NCI-H2029 (cell line): ENCODE measurements at places on chromosomes 2 and 18.

- DNase-seq: no peak
Observed at GRCh38 chr18:24013051-24013450, 1.5 kb upstream of the TTC39C start.

DNA sequence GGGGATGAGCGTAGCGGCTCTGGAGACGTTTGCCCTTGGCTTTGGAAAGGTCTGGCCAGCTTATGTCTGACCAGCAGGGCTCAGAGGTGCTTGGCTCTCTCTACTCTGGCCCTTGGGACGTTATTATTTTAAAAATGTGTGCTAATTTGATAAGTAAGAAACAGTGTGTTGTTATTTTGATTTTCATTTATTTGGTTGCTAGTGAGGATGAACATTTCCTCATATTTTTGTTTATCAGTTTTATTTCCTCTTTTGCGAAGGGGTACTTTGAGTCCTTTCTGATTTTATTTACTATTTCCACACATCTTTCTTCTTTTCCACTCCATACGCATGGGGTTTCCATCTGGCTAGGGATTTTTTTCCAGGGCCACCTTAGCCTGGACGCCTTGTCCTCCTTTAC, 11.4 kb downstream of the CXCR4 start:
- DNase-seq: no peak

- no peak for DNase-seq
Observed at GRCh38 chr2:241864168-241864849, 5.2 kb upstream of the RTP5 start.

- no peak for DNase-seq
Observed at GRCh38 chr2:157296490-157296889, 29.1 kb downstream of the ERMN start.

- no peak for DNase-seq
Observed at GRCh38 chr2:169362894-169363559, 693 bp upstream of the LRP2 start.

GRCh38 chr2:24691806-24692205, 101.4 kb downstream of the PTRHD1 start:
- DNase-seq: no peak

DNA sequence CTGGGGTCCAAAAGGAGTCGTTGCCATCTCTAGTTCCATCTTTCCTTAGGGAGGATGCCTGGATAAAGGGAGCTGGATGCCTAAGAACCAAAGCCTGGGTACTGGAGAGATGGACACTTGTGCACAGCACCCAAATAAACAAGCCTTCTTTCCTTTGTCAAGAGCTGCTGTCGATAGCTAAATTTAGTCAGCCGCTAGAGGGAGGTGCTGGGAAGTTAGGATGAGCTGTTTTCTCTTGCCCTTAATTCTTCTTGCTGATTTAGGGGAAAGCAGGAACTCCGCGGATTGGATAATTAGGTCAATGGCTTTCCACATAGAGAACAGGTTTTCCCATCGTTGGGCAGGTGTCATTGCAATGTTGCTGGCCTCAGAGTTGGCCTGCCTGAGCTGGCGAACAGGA, 30.9 kb upstream of the SERPINB12 start:
- DNase-seq: no peak

- DNase-seq: no peak
Observed at GRCh38 chr2:220465700-220466099, 838.3 kb downstream of the SLC4A3 start.

DNA sequence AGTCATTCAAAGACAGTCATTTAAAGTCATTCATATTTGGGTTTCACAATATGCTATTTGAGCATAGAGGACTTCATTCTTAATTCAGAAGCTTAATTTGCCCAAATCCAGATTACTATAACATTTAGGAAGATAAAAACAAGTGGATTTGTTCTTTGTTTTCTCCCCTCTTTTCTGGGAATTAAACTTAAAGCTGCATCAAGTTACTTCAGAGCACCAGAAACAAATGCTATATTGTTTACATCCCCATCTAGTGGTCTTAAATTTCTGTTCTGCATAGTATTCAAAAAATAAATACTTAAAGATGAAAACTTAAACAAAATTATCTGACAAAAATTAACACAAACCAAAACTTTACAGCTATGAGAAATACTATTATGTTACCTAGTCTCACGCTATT, 34.7 kb upstream of the MARCHF7 start:
- no peak for DNase-seq

DNA sequence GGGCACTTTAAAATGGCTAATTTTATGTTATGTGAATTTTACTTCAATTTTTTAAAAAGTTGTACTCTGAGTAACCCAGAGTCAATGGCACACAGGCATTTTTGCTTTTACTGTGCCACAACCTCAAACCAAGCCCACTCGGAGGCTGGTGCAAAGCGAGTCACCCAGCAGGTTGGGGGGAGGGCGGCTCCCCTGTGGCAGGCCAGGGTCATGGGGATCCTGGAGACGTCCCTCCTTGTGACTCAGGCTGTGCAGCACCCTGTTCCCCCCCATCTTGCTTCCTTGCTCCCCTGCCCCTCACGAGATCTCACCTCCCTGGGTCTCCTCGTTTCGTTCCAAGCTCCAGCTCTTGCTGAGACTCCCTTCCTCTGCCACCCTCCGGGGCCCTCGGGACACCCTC, 58.6 kb downstream of the POMC start:
- no peak for DNase-seq

- DNase-seq: no peak
Observed at GRCh38 chr2:111231532-111232252, 111.0 kb downstream of the BCL2L11 start.

DNA sequence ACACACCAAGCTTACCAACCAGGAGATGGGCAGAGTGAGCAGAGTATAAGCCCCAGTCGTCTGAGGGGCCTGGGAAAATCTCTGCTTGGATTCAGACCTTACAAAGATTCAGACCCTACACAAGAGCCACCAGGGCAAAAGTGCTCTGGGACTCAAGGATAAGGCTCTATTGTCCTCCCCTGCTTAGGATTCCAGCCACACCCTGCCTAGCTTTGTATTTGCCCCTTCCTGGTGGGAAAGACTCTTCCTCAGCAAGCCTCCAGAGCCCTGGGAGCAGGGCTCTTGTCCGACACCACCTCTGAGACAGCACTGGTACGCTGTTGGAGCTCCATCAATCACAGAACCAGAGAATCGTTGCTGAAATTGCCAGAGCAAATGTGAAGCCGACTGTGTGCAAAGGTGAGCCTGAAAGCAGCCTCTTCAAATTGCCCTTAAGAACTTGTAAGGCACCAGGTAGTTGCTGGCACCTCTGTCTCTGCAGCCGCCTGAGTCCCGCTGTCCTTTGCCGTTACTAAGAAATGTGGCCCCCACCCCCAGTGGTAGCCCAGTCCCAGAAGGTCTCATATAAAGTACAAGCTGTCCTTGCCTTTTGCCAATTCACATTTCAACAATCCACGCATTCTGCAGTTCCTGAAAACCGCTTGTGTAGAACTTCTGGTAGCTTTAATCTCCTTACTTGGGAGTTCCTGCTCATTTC, 148.7 kb downstream of the CTIF start:
- DNase-seq: no peak

DNA sequence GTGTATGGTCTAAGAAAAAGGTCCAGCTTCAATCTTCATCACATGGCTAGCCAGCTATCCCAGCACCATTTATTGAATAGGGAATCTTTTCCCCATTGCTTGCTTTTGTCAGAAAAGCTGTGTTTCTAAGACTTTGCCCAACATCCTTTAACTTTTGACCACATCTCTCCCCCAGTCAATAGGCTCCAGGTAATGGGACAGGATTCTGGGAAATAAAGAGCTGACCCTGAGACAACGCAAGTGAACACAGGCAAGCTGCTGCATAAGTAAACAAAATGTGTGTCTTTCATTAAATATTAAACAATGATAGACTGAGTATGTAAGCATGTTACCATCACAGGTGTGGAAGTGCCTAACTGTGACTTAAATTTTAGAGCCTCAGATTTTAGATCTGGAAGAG, 23.0 kb downstream of the FAM110C start:
- DNase-seq: no peak

DNA sequence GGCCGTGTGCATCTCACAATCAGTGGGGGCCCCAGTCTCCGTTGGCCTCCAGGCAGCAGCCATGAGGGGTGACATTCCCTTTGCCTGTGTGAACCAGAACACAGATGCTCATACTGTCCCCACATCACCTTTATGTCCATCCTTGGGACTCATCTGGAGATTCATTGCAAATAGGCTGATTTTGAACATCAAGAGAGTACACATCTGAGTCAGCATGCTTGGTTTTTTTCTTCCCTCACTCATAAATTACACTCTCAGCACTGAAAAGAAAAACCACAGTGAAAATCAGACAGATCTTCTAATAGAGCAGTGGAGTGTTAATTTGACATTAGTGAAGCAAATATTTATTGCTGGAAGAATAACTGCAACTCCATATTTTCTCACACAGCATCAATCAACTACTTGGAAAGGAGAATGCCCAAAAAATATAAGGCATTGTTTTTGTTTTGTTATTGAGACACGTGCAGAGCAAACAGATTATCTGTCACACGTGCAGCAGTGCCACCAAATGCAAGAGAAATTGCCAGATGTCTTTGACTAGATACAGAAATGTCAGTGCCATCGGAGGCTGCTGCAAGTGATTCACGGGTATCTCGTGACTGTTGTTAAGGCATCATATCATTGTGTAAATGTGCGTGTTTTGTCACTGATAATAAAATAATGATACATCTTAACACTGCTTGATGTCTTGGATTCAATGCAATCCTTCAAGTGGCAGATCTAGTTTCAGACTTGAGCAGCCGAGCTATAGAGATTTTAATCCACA, 10.9 kb downstream of the APCDD1 start:
- no peak for DNase-seq

DNA sequence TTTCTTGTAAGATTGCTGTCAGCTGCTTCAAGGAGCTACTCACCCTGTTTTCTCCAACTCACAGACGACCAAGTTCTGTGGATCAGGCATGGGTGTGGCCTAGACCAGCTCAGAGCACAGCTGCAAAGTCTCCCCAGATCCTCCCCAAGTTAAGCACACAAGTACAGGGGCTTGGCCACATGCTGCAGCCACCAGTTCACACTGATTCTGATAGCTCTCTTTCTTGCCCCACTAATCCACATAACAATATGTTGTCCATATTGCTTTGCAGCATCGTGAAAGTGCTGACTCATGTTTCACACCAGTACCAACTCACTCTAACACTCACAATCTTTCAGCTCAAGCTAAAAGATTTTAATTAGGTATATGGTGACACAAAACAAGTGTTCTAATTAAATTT, 437.0 kb downstream of the PARD3B start:
- no peak for DNase-seq

GRCh38 chr2:119983108-119983507, 29.8 kb upstream of the EPB41L5 start:
- DNase-seq: no peak

DNA sequence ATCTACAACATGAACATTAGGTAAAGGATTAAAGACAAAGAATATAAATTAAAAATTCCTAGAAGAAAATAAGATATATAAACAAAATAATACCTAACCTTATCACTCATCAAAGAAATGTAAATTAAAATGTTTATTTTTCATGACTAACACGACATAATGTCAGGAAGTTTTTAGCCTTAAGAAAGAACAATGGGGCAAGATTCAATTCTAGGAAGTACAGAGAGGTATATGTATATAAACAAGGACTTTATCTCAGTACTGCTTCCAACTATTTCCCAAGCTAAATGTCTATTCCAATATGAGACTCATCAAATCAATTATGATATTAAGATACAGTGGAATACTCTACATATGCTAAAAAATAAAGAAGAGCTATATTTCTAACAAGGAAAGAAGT, 44.1 kb downstream of the TTC21B start:
- DNase-seq: no peak

DNA sequence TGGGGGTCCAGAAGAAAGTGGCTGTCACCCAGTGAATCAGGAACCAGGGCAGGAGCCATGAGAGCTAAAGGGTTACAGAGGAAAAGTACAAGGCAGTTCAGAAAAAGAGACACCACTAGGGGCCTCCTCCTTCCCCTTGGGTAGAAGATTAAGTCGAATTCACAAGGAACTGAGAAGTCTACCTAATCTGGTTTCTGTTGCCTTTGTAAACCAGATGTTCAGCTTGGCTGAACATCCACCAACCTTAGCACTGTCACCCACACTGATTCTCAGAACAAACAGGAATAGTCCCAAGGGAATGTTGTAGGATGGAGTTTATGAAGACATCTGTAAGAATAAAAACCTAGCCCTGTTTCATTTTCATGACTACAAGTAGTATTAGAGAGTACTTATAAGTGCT, 90.4 kb upstream of the NOSTRIN start:
- DNase-seq: no peak

DNA sequence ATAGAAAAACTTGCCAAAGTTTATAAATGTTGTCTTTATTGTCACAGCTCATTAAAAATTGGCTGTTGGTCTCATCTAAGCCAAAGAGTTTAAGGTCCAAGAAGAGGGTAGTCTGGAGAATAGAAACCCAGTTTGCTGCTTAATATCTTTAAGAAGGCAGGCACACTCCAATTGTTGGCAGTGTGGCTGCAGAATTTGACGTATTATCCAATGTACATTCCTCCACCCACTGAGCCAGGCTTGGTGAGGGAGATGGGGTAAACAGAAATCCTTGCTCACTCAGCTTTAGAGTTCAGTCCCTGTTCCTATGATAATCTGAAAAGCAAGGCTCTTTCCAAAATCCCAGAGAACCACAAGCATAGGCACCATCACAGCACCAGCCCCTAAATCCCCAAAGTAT, 10.7 kb upstream of the ADD2 start:
- DNase-seq: no peak

DNA sequence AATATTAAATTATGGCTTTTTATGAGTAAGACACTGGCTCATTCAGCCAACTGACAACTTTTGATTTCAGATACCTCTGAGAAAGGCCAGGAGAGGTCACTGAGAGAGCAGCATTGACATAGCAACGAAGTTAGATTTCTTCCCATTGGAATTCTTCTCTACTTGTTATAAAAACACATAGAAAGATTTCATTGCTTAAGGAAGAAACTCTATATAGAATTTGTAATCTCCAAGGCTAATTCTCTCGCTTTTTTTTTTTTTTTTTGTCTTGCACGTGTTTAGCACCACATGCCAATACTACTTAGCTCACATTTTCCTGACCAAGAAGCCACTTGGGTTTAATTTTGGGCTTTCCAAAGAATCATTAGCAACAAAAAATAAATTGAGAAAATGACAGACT, 233.7 kb downstream of the CALCRL start:
- no peak for DNase-seq

DNA sequence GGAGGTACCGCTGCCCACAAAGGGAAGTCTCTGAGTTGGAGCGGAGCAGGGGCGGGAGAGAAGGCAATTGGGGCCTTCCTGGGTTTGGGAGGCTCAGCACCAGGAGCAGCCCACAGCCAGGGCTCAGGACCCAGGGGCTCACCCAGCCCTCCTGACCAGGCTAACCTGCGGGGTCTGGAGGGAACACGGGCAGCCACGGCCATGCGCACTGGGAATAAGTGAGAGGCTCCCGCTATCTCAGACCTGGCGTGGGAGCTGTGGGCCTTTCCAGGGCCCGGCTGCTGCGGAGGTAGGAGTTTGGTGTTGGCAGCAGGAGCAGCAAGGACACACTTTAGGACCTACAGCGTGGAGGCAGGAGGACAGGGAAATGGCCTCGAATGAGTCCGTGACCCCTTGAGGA, 69.0 kb downstream of the RRM2 start:
- no peak for DNase-seq
